ENCODE measurements at places on chromosomes 2 and 18.
A peak's percentile ranks its signal among the peaks of the same experiment; 100 is the strongest.

DNA sequence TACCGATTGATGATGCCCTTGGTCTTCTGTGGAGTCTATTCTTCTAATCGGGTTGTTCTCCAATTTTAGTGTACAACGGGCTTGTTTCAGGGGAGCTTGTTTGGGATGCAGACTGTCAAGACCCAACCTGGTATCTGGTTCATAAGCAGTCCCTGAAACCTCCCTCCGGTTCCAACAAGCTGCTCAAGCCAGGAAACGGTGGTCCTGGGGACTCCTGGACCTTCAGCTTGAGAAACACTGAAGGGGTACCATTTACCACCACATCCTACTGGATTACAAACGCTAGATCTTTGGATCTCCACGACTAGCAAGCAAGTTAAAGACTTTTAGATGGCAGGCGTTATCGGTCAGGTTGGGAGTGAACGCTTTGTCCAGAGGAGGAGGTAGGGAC lies 2.0 kb downstream of the BCL2 start:
- no peak for DNase-seq

GRCh38 chr2:127142663-127143630 lies 36.0 kb upstream of the BIN1 start:
- peak; percentile 55 for DNase-seq

DNA sequence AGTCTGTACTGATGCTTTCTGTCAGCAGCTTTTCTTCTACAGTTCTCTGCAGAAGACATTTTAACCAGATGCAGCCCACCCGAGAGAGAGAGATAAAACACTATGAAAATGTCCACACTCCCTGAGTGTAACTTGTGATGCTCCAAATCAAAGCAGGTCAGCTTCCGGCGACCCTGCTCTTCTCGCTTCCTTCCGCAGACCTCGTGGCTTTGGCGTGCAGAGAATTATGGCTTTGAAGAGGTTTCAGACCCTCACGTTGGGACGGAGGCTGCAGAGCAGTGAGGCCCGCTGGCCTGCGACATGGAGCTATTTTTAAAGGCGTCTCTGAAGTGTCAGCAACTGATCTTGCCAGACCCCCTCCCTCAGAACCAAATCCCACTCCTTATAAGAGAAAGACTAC lies 41.8 kb downstream of the TMEM163 start:
- no peak for DNase-seq

- no peak for DNase-seq
Observed at GRCh38 chr2:170937709-170938379, 8.8 kb downstream of the GORASP2 start.

GRCh38 chr18:58714259-58714658 lies 43.0 kb downstream of the MALT1 start:
- DNase-seq = no peak

DNA sequence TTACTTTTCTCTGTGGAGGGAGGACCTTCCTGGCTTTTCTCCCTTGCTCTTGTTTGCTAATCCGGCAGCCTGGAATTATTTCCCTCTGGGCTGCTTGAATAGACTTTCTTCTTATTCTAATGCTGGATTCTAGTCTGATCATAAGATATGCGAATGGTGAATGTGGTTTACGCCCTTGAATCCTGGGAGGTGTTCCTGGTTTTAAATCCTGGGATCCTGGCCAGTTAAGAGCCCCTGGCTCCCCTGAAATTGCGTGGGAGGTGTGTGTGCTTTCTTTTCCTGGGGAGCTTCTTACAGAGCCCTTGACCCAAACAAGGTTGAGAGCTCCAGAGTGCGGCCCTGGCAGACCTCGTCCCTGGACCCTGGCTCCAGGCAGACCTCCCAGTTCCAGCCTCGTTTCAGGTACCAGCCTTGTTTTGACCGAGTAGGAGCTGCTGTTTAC lies 2.8 kb downstream of the SH3BP4 start:
- DNase-seq = no peak

- no peak for DNase-seq
Observed at GRCh38 chr2:12341920-12342319, 374.8 kb upstream of the TRIB2 start.

- no peak for DNase-seq
Observed at GRCh38 chr2:146579147-146579930, 1265.5 kb upstream of the ACVR2A start.

DNA sequence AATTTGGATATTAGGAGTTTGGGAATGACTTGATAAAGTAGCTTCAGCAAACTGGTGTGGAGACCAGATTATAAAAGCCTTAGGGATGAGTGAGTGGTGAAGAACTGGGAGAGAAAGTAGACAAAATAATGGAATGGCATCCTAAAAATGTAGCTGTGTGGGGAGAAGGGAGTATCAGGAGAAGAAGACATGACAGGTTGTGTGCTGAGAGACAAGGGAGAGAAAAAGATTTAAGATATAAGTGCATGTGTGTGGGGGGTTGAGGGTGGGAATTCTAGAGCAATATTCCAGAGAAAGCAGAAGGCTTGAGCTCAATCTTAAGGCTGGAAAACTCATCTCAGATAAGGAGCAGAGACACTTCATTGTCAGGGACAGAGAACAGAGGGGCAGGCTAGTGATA lies 159.5 kb downstream of the HNMT start:
- no peak for DNase-seq

DNA sequence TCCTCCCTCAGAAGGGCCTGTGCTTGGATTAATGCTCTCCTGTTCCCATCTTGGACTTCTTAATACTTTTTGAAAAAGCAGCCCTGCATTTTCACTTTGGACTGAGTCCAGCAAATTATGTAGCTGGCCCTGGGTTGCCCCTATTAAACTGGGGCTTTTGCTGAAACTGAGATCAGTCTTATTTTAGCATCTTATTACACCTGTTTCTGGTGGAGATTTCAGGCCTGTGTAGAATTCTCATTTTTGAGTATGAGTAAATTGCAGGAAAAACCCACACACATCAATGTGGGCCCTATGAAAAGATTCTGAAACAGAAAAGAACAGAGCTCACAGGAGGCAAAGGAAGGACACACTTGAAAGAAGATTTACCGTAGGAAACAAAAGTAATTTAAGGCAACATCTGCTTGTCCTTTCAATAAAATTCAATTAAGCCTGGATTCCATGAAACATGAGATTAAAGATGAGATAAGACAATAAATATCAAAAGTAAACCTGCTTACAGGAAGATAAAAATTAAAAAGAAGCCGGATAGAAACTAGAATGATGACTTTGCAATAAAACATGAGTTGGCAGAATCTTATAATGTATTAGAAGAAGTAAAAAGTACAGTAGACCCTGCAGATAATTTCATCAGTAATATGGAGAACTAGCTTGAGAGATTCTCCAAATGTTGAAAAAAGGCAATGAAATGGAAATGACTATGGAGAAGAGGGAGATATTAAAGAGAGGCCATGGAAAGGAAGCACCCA lies 90.7 kb upstream of the GCFC2 start:
- no peak for DNase-seq

GRCh38 chr2:26444236-26444635 lies 33.7 kb downstream of the OTOF start:
- peak; percentile 23 for DNase-seq

- no peak for DNase-seq
Observed at GRCh38 chr2:120785228-120785966, 49.7 kb downstream of the GLI2 start.

- DNase-seq = no peak
Observed at GRCh38 chr2:216436383-216436782, 24.1 kb downstream of the SMARCAL1 start.

GRCh38 chr2:142127248-142127647 lies 3.6 kb downstream of the LRP1B start:
- DNase-seq = no peak

- no peak for DNase-seq
Observed at GRCh38 chr2:164560181-164560792, 61.0 kb downstream of the GRB14 start.

DNA sequence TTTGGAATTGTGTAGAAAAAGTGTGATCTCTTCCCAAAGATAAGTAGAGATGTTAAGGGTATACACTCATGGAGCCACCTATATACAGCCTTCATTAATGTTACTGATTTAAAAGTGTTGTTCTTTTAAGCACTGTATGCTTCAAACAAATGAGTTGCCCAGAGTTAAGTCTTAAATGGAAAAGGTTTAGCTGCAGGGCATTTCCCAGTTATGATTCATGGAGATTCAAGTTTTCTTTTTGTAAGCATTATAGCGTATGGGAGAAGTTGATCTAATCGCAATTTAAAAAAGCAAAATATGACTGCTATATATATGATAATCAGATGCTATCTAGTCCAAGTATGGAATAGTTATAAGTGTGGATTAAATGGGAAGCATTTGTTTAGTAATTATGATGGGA lies 4.8 kb downstream of the PDK1 start:
- DNase-seq = no peak

GRCh38 chr18:525036-525797 lies 24.7 kb upstream of the COLEC12 start:
- no peak for DNase-seq

DNA sequence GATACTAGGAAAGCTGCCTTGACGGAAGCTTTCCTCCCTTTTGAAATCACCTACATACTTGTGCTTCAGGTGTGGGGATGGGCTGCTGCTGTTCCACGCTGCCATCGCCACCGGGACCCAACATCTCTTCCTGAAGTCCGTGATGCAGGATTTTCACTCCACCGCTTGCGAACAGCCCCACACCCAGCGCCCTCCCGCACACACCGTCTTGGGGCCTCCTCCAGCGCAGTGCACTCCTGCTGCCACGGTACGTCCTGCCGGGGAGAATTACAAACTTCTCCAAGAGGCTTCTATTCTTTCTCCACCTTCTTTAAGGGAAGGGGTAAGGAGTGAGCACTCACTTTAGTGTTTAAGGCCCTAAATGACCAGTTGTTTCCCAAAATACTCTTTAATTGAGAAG lies 58.2 kb downstream of the HRH4 start:
- no peak for DNase-seq

- no peak for DNase-seq
Observed at GRCh38 chr2:44780406-44780805, 161.1 kb upstream of the SIX3 start.

DNA sequence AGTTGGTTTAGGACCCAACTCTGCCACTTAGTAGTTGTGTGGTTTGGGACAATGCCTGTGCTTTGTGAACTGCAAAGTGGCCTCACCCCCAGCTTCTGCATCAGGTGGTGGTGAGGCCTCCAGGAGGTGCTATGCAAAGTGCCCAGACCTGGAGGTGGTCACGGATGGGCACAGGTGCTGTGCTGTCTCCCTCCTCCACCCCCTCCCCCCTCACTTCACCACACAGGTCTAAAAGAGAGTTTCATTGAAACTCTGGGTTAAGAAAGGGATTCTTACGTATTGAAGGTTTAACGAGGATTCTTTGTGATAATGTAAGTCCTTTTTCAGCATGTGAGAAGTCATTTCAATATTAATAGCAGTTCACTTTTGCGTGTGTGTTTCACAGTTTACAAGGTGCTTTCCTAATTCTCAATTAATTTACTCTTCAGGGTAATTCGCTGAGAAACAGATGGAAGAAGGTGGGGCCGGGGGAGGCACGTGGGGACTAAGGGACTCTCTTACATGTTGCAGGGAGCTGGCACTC lies 369.9 kb downstream of the LPIN1 start:
- DNase-seq = no peak

DNA sequence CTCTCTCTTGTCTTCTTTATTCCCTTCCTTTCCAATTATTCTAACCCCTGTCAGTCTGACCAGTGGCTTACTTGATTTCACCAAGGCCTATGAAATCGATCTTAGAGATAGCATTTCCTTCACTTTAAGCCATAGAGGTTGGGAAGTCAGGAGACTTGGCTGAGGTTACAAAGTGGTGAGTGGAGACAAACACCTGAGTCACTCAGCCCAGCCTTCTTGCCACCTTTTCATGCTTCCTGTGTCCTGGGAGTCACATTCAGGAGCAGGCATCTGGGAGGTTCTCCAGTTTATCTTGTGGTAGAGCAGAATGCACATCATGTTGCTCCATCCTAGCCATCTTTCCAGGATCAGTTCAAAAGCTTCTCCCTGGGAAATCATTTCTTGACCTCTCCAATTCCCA lies 59.1 kb downstream of the VSNL1 start:
- no peak for DNase-seq

DNA sequence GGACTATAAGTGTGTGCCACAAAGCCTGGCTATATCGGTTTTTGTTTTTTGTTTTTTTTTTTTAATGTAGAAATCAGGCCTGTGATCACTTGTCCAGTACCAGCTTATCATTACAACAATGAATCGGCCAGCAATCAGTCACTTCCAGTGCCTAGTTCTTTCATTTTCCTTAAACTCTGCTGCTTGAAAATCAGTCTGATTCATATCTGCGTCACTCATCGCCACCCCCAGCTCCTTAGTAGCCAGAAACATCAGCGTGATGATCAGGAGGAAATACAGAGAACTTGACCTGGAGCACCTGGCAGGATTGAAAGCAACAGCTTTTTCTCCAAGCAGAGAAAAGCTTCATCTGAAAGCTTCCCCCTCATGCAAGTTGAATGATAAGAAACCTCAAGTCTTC lies 75.4 kb downstream of the SPTBN1 start:
- no peak for DNase-seq

GRCh38 chr2:221562226-221562625 lies 9.9 kb downstream of the EPHA4 start:
- no peak for DNase-seq

DNA sequence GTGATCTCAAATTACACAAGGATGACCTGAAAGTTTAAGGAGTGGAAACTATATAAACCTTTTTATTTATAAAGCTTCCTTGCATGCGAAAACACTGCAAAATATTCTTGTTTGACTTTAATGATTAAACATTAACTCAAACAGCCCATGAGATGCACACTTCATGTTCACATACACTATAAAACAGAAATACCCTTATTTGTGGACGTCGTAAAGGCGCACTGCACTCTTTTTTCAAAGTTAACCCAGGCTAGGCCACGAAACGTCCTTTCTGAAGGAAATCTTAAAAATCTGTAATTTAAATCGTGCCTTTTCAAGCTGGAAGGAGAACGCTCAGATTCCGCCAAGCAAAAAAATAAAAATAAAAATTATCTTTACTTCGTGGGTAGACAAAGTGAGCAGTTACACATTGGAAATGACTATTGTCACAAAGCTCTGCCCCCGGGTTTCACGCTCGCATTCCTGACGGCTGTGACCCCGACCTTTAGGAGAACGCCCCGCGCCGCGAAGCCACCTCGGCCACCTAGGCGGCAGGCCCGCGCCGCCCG lies 728 bp downstream of the FAM168B start:
- no peak for DNase-seq
